ENCODE measurements at places on chromosomes 3 and 15.

- no peak for DNase-seq
Observed at GRCh38 chr15:29012097-29012496, 126.3 kb downstream of the APBA2 start.

GRCh38 chr15:82871358-82871757 is 61.9 kb downstream of the WHAMM start:
- no peak for DNase-seq

DNA sequence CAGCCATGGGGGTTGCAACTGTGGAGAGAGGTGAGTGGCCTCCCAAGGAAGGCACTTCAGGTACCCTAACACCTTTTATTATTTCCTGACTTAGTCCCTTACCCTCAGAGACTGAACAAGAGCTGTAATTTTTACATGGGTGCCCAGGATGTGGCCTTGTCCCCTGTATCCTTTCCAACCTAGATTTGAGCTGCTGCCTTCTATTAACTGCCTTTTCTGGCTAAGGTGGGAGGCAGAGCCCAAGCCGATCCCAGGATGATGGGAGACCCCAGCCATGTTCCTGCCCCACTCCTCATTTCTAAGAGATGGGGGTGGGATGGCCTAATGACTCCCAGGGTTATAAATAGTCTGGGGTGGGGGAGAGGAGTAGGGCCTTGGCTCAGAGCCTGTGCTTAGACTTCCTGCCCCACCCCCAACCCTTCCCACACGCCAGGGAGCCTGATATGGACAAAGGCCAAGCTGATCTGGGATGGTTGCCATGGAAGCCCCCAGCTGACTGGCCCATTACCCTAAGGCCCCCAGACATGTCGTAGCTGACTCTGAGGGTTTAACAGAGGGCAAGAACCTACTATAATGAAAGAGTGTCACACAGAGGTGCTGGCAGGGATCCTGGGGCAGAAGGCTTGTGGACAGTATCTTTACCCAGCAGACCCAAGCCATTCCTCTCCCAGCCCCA is 1.9 kb downstream of the KLHDC8B start:
- no peak for DNase-seq

GRCh38 chr15:73265536-73266153 is 103.1 kb downstream of the HCN4 start:
- DNase-seq: peak; percentile 31

DNA sequence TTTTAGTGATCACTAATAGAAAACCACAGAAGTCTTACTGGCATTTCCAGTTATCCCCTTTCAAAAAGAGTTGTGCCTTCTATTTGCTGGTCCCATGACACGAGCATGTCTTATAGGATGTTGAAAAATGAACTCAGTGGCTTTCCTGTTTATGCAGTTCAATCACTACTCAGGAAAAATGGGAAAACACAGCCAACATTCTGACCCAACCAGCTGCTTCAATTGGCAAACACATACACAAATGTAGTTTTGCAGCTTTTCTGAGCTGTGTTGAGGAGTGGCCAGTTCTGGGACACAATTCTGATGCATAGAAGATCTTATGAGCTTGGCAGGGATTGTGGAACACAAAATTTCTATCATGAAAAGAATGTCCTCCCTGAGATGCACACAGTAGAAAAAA is 40.3 kb downstream of the FSTL1 start:
- DNase-seq: no peak

GRCh38 chr3:169998668-169999131 is 32.1 kb downstream of the SEC62 start:
- DNase-seq: no peak
